ENCODE measurements at places on chromosomes 4 and X.

DNA sequence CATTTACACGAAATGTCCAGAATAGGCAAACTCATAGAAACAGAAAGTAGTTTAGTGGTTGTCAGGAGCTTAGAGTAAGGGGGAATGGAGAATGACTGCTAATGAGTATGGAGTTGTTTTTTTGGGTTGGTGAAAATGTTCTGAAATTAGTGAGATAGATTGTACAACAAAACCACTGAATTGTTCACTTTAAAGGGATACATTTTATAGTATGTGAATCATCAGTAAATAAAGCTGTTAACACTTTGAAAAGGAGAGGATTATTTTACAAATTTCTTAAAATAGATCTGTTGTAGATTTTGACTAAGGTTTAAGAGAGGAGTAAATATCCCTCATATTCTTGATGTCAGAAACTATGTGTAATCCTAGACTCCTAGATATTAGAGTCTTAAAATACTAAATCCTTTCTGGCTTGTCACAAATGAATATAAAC lies 82.7 kb downstream of the RAPGEF2 start:
- DNase-seq = no peak

DNA sequence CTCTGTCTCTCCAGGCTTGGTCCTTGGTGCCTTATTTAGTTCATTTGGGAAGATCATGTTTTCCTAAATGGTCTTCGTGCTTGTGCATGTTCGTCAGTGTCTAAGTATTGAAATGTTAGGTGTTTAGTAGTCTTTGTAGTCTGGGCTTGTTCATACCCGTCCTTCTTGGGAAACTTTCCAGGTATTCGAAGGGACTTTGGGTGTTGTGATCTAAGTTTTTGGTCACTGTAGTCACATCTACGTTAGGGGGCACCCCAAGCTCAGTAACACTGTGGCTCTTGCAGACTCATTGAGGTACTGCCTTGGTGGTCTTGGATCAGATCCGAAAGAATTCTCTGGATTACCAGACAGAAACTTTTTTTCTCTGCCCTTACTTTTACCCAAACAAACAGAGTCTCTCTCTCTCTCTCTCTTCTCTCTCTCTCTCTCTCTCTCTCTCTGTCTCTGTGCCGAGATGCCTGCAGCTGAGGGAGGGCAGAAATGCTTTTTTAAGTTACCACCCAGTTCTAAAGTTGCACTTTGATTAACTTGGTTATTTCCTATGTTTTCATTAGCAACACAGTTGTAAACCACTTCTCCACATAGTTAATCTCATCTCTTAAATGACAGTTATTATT lies 67.6 kb upstream of the SLC7A3 start:
- DNase-seq = no peak

GRCh38 chr4:74466242-74466641 lies 21.3 kb downstream of the AREG start:
- DNase-seq = no peak

DNA sequence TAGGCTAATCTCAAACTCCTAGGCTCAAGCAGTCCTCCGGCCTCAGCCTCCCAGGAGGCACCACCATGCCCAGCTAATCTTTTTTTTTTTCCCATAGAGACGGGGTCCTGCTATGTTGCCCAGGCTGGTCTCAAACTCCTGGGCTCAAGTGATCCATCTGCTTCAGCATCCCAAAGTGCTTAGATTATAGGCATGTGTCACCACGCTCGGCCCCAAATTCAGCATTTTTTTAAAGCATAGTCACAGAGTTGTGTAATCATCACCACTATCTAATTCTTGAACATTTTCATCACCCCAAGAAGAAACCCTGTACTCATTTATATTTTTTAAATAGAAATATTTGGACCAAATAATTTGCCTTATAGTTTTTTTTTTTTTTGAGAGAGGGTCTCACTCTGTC lies 10.3 kb downstream of the CENPI start:
- DNase-seq = no peak

DNA sequence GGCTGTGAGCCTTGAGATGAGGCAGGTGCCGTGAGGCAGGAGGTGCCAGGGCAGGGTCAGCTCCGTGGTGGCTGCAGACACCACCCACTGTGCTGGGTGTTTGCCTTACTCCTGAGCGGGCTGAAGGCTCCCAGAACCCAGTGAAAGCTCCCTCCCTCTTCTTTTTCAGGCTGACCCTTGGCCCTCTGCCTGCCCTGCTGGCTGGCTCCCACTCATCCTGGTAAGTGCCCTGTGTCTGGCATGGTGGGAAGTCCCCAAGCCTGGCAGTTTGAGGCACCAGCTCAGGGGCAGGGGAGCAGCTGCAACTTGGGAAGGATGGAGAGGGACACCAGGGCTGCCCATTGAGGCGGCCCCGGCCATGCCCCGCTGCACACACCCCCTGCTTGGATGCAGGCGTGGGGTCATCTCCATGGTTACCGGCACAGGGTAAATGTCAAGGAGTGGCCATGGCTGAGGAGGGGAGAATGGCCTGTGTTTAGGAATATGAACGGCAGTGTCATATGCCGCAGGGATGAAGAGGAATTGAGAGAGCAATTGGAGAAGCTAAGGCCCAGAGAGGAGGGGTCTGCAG lies 16.8 kb downstream of the SH3BP2 start:
- DNase-seq = no peak

GRCh38 chr4:79022529-79022928 lies 83.3 kb upstream of the PAQR3 start:
- no peak for DNase-seq

DNA sequence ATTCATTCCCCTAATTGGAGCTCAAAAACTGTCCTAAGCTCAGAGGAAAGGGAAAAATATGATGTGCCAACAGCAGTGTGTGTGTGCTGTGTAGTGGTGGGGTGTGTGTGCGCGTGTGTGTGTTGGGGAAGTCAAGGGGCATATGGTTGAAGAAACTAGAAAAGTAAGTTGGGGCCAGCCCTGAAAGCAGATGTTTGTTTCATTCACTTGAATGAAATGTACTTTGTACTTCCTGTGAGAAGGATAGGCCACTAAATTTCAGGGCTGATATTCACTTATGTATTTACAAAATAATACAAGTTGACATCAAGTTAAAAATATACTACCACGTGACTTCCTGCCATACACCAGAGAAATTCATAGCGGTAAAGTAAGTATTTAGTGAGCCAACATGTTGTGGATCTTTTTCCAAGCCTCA lies 151.3 kb upstream of the JADE1 start:
- DNase-seq = no peak

- no peak for DNase-seq
Observed at GRCh38 chr4:150237110-150237872, 159.0 kb downstream of the DCLK2 start.

GRCh38 chr4:10640561-10641201 lies 43.9 kb downstream of the CLNK start:
- DNase-seq = no peak

DNA sequence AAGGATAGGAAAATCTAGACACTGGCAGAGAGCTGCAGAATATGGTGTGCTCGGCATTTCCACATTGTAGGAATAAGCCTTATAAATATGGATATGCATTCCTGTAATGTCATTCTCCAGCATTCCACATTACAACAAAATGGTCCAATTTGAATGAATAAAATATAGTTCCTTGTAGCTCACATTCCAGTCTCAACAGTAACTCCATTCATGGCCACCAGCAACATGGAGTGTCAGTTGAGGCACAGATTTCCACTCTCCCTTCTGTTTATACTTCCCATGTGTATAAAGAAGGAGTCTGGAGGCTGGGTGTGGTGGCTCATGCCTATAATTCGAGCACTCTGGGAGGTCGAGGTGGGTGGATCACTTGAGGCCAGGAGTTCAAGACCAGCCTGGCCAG lies 84.5 kb downstream of the AASDH start:
- no peak for DNase-seq

DNA sequence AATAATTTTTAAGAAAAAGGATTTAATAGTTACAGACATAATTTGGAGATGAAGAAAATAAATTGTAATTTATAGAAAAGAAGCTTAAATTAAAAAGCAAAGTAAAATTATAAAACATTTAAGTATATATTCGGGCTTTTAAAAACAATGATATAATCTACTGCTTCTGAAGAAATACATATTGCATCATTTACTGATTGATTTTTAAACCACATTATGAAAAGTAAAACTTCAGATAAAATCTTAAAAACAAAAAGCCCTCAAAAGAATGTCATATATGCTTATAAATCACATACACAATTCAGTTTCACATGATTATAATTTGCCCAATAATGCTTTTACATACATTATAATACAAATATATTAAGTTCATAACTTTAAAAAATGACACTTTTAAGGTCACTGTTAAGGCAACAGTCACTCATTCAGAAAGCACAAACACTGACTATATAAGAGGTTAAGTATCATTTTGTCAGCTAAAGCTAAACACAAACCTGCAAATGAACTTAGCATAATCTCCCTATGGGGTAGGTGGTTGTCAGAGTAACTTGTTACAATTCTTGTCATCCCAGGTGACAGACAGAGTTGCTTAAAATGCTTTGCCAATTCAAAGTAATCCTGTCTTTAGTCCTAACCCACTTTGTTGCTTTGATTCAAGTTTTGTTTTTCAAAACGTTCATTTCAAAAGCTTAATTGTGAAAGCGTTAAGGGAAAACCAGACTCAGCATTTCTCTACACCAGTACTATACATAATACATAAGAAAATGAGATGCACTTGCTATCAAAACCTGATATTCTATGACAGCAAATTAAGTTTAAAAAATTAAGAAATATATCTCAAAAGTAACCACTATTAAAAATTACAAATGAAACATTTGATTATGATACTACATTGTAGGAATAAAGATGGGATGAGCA lies 90.6 kb upstream of the MAB21L2 start:
- DNase-seq = no peak

- DNase-seq = no peak
Observed at GRCh38 chrX:13158911-13159310, 114.5 kb upstream of the FAM9C start.

DNA sequence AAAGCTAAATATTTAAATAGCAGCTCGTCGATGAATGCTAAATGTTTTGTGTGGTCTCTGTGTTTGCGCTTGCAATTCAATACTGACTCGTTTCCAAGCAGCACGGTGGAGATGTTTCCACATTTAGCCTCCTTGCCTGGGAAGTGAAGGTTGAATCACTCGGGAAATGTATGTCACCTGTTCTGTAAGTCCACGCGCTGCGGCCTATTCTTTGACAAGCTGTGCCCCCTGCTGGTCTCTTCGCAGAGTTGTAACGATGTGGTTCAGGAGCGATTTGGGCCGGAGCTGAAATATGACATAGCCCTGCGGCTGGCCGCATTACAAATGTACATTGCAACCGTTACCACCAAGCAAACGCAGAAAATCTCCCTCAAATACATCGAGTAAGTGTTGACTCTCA lies 89.6 kb upstream of the PRPS2 start:
- DNase-seq = no peak

DNA sequence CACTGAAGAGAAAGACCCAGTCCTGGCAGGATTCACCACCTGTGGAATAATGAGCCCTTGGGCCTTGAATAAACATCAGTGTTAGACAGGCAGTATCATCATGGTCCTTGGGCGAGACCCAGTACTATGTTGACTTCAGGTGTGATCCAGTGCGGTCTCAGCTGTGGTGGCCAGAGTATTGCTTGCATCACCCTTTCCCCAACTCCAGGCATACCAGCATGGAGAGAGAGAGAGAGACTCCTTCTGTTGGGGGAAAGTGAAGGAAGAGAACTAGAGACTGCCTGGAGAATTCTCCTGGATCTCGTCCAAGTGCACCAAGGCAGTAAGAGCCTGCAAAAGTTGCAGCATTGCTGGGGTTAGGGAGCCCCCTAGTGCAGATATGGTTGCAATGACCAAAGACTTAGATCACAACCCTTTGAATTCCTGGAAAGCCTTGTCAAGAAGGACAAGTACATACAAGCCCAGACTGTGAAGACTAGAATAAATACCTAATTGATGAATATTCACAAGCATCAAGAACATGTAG lies 61.1 kb upstream of the VAMP7 start:
- no peak for DNase-seq

- no peak for DNase-seq
Observed at GRCh38 chr4:97507587-97508245, 635.6 kb downstream of the STPG2 start.

GRCh38 chrX:20225488-20225833 lies 41.2 kb downstream of the RPS6KA3 start:
- no peak for DNase-seq

DNA sequence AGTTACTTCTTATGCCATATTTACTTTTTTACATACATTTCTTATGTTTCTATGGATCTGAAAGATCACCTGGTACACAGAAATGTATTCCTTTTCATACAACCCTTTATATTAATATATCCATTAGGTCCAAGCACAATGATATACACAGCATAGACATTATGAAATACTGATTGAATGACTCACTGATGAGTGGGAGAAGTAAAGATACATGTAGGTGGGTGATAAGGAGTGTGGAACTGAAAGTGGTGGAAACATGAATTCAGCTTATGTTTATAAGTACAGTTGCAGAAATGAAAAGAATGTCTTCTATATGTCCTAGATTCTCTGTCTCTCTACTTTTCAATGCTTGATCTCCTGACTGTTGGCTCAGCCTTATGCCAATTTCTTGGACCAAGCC lies 87.9 kb downstream of the YIPF7 start:
- DNase-seq = no peak

DNA sequence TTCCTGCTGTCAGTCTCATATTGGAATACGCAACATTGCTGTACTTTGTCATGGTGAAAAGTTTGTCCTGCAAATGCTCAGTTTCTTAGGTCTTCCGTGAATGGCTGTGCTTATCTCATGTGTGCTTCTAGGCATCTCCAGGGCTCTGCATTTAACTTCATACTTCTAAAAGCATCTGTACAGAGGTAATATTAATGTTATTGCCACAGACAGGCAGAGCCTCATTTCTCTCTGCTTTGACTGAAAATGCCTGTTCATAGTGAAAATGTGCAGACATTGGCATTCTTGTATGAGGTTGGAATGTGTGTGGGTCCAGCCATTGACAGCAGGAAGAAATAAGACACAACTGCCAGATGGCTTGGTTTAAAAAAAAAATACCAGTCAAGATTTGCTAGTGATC lies 140.1 kb upstream of the TTC29 start:
- no peak for DNase-seq

- DNase-seq = no peak
Observed at GRCh38 chr4:2267320-2267811, 5.5 kb upstream of the MXD4 start.

DNA sequence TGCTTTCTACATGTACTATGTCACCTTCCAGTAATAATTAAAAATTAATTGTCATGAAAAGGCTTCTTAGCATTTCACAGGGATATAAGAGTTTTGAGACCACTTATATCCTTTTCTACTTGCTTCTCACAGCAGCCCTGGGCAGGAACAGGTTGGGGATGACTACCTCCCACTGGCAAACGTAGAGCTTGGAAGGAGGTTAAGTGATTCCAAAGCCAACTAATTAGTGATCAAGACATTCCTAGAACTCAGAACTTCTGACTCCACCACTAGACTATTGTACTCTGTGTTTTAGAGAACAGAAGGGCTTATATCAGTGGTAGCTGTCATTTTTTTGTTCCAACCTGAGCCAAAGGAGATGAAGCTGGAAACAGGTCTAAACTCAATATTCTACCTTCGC lies 364.5 kb upstream of the BOD1L1 start:
- DNase-seq = no peak

- DNase-seq = no peak
Observed at GRCh38 chr4:40316782-40317635, 18.1 kb upstream of the CHRNA9 start.

GRCh38 chrX:140432346-140433175 lies 72.3 kb downstream of the SOX3 start:
- no peak for DNase-seq

- no peak for DNase-seq
Observed at GRCh38 chrX:72349190-72349589, 43.5 kb upstream of the CITED1 start.

Data from activated naive CD8-positive, alpha-beta T cell treated with anti-CD3 and anti-CD28 coated beads, Interleukin-2, amount 50 U/mL, for 16 hours (primary cell).